Activated naive CD4-positive, alpha-beta T cell treated with anti-CD3 and anti-CD28 coated beads, Interleukin-2, amount 10 ng/mL, durations not matched to agents 5 hours and 36 hours (primary cell): ENCODE measurements at places on chromosomes 12 and 14. TPM values are rescaled to one million over a fixed set of nuclear protein-coding genes. Genes with fewer than 3 reads are reported as not detected.

Gene SLCO1B3
- total RNA-seq, result not detected

Gene SINHCAF
- 99.4 TPM for total RNA-seq

Gene HOXC13
- not detected for total RNA-seq

Gene B4GALNT1
- total RNA-seq, result 0.63 TPM

Gene MYH6
- not detected for total RNA-seq

Gene SLC41A2
- total RNA-seq, result 1.2 TPM

Gene RFX4
- total RNA-seq, result not detected
